ENCODE measurements at places on chromosomes 13 and 19.

GRCh38 chr19:56134654-56134921 lies 6.5 kb upstream of the ZNF444 start:
- no peak overlapping the region for H3K27ac ChIP-seq
- H3K27me3 ChIP-seq = no peaks in the 10 kb centered on the region
- peaks cover 9% of the 10 kb centered on the region for H3K4me1 ChIP-seq
- no peaks in the 10 kb centered on the region for H3K36me3 ChIP-seq

- no peak overlapping the region for H3K27ac ChIP-seq
- H3K36me3 ChIP-seq = peaks cover 2% of the 10 kb centered on the region
- no peak overlapping the region for H3K4me3 ChIP-seq
- H3K4me1 ChIP-seq = peaks cover 1% of the 10 kb centered on the region
These were observed 32.0 kb downstream of the LTBP4 start for GRCh38 chr19:40633207-40633606.

DNA sequence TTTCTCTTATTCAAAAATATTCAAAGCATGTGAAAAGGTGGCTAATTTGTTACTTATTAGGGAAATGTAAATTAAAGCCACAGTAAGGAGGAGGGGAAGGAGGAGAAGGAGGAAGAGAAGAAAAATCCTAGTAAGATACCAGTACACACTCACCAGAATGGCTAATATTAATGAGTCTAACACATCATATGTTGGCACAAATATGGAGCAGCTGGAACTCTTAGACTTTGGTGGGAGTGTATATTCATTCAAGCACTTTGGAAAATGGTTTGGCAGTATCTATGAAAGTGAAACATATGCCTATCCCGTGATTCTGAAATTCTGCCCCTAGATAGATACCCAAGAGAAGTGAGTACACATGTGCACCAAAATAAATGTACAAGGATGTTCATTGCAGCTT lies 38.1 kb upstream of the RGCC start:
- DNase-seq = no peak
- H3K4me1 ChIP-seq = peaks cover 1% of the 10 kb centered on the region
- H3K36me3 ChIP-seq = no peaks in the 10 kb centered on the region

DNA sequence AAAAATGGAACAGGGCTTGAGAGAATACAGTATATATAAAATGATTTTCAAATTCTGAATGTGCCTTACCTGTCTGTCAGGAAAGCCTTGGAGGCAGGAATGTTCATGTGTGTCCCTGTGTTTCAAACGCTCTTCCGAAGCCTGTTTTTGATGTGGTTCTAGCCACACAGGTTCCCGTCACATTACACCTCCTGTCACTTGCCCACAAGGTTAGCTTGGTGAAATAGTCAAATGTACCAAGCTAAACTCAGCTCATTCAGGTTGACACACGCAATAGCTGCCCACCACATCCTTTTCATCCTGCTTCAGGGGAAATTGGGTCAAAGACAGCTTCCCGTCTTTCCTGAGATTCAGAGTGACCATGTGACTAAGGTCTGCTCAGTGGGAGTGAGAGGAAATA lies 574.0 kb downstream of the EFNB2 start:
- no peaks in the 10 kb centered on the region for H3K36me3 ChIP-seq
- H3K4me3 ChIP-seq = no peak overlapping the region
- DNase-seq = no peak
- H3K4me1 ChIP-seq = peaks cover 6% of the 10 kb centered on the region
- H3K27ac ChIP-seq = no peak overlapping the region
- H3K27me3 ChIP-seq = no peaks in the 10 kb centered on the region

DNA sequence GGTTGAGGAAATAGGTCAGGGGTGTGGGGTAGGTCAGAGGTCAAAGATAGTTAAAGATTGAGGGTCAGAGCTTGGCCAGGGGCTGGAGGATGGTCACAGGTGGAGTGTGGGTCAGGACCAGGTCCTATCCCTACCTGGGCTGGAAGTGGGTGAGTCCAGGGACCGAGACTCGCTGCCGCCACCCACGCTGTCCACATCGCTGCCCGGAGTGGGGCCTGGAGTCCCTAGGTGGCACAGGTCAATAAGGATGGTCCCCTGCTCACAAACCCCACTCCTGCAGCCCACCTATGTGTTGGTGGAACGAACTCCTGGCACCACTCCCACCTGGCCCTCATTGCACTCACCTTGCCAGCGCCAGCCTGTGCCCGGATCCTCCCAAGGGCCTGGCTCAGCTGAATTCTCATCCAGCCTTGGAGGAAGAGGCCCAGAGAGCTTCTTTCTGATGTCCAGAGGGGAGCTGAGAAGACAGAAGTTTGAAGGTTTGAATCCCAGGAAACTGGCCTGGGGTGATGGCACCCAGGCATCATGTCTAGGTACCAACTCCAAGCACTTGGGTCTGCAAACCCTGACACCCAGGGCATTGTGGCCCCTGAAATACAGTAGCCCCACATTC lies 6.8 kb downstream of the GMIP start:
- H3K27me3 ChIP-seq = no peaks in the 10 kb centered on the region
- no peaks in the 10 kb centered on the region for H3K4me1 ChIP-seq
- H3K4me3 ChIP-seq = no peak overlapping the region
- peaks cover 19% of the 10 kb centered on the region for H3K36me3 ChIP-seq
- H3K27ac ChIP-seq = no peak overlapping the region

- no peak overlapping the region for H3K4me3 ChIP-seq
- no peak for DNase-seq
- peak overlapping the region; percentile 87 for H3K27ac ChIP-seq
- H3K27me3 ChIP-seq = no peaks in the 10 kb centered on the region
- no peaks in the 10 kb centered on the region for H3K36me3 ChIP-seq
- H3K4me1 ChIP-seq = peaks cover 46% of the 10 kb centered on the region
These were observed 4.3 kb downstream of the DOT1L start for GRCh38 chr19:2167896-2168618.

- no peak for DNase-seq
- peaks cover 18% of the 10 kb centered on the region for H3K36me3 ChIP-seq
- no peak overlapping the region for H3K4me3 ChIP-seq
- no peaks in the 10 kb centered on the region for H3K27me3 ChIP-seq
- H3K27ac ChIP-seq = peak overlapping the region; percentile 14
These were observed 7.7 kb downstream of the N4BP2L2 start for GRCh38 chr13:32530841-32531253.

DNA sequence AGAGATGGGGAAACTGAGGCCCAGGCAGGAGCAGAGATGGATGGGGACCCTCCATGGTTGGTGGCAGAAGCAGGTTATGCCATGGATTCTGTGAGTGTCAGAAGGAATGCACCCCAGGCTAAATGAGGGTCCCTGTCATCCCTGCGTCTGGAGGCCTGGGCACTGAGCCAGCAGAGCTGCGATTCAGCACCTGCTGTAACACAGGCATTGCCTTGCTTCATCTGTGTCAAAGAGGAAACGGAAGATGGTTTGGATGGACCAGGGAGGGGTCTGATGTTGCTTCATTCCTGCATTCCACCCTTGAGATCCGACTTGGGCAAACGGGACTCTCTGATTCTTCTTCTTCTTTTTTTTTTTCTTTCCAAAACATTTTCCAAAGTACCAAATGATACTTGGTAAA lies 1.2 kb downstream of the C5AR1 start:
- no peak overlapping the region for H3K4me3 ChIP-seq
- no peaks in the 10 kb centered on the region for H3K36me3 ChIP-seq
- H3K4me1 ChIP-seq = no peaks in the 10 kb centered on the region

DNA sequence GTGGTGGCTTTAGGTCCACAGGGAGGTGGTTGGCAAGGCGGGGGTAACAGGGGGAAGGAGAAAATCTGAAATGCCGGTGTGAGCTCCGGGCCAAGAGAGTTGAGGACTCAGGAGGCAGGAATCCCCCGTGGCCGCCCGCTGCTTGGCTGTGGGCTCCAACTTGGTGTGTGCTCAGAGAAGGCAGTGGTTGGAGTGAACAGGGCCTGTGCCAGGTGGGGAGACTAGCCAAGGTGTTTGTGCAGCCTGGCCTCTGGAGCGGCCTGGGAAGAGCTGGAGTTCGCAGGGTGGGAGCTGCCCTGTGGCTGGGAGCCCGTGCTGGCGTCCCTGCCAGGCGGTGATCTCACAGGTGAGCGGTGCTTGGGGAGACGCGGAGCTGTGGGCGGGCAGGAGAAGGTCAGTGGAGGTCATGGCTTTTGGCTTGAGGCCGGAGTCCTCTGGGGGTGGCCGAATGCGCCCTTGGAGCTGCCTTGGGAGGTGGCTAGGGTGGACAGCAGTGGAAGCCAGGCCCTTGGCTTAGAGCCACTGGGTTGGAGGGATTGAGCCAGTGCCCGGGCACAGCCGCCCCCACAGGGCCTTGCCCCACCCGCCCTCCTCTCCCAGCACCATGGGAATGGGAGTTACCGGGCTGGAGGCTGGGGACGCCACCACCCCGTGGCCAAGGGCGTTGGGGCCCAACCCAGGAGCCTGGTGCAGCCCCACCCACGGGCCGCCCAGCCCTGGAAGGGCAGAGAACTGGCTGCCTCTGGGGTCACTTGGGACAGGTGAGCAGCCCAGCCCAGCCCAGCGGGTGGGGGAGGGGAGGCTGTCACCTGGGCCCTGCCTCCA lies 7.1 kb upstream of the CIRBP start:
- peak overlapping the region; percentile 78 for H3K4me3 ChIP-seq
- H3K27ac ChIP-seq = peak overlapping the region; percentile 88
- no peak for DNase-seq
- peaks cover under 1% of the 10 kb centered on the region for H3K27me3 ChIP-seq
- H3K36me3 ChIP-seq = peaks cover 5% of the 10 kb centered on the region
- H3K4me1 ChIP-seq = peaks cover 45% of the 10 kb centered on the region
